ENCODE measurements at places on chromosomes 2 and 18.

DNA sequence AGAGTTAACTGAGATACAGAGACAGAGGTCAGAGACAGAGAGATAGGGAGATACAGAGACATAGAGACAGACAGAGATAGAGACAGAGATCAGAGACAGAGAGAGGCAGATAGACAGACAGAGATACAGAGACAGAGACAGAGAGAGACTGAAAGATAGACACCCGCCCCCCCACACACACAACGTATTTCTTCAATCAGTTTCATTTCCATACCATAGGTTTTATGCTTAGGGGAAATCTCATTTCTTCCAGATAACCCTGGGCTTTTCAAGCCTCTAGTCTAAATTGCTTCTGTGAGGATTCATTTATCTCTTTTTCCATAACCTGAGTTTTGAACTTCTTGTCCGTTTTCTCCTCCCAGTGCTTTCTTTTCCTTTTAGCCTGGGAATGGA is 94.6 kb downstream of the CD8B2 start:
- DNase-seq: no peak

- no peak for DNase-seq
Observed at GRCh38 chr18:68484241-68484640, 230.7 kb downstream of the TMX3 start.

GRCh38 chr2:30382995-30383394 is 64.1 kb upstream of the LCLAT1 start:
- no peak for DNase-seq

- peak; percentile 94 for DNase-seq
Observed at GRCh38 chr2:227655454-227655853, 11.2 kb upstream of the SCYGR5 start.

DNA sequence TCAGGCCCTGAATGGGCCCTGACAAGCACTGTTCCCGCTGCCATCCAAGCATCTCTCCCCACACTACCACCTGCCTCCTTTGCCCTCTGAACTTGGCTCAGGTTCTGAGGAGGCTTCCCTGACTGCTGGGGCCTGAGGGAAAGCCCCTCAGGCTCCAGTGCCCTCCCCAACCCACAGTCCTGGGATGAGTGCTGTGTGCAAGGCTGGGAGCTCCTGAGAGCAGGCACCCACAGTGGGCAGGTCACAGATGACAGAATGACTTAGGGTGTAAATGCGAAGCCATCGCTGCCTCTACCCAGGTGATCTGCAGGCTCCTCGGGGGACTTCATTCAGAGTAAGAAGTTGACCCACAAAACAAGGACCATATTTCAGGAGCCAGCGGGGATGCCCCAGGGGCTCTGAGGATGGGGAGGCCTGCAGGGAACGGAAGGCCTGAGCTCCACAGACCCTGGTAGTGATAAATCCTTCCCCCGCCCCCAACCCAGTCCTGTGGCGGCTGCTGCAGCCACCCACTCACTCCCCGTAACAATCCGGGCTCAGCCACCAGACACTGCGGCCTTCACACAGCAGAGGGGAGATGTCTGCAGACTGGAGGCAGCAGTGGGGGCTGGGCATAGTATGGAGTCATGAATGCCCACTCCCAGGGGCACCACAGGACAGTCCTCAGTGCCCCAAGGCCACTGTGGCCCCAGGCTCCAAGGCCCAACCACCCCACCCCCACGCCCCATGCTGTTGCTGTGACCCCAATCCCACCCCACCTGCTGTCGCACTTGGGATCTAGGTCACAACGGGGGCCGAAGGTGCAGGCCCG is 8.9 kb downstream of the BIN1 start:
- DNase-seq: no peak

DNA sequence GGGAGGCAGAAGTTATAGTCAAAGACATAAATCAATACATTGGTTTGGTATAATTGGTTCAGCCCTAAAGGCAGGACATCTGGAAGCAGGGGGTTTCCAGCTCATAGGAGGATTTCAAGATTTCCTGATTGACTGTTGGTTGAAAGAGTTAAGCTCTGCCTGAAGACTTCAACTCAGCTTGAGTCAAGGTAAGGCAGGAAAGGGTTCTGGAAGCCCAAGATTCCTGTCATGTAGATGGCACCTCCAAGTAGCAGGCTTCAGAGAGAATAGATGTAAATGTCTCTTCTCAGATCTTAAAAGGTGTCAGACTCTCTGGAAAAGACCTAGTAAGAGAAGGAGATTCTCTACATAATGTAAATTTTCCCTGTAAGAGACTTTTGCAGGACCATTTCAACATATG is 335.3 kb downstream of the RIT2 start:
- DNase-seq: no peak

- DNase-seq: no peak
Observed at GRCh38 chr2:218885981-218886947, 5.6 kb downstream of the WNT10A start.

GRCh38 chr2:99481527-99481926 is 8.3 kb downstream of the REV1 start:
- no peak for DNase-seq

DNA sequence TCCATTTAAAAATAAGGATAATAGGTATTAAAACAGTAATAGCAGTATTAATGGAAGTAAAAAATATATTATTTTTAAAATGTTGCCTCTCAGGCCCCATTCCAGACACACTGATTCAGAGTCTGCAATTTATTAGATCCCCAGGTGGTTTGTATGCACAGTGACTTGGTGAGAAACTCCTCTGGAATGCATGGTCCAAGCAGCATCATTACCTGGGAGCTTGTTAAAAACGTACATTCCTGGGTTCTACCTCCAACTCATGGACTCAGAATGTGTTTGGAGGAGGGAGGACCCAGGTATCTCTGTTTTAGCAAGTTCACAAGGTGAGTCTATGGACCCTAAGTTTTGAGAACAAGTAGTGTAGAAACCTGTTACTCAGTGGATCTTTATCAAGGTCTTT is 95.6 kb downstream of the ITGA4 start:
- DNase-seq: peak; percentile 15

DNA sequence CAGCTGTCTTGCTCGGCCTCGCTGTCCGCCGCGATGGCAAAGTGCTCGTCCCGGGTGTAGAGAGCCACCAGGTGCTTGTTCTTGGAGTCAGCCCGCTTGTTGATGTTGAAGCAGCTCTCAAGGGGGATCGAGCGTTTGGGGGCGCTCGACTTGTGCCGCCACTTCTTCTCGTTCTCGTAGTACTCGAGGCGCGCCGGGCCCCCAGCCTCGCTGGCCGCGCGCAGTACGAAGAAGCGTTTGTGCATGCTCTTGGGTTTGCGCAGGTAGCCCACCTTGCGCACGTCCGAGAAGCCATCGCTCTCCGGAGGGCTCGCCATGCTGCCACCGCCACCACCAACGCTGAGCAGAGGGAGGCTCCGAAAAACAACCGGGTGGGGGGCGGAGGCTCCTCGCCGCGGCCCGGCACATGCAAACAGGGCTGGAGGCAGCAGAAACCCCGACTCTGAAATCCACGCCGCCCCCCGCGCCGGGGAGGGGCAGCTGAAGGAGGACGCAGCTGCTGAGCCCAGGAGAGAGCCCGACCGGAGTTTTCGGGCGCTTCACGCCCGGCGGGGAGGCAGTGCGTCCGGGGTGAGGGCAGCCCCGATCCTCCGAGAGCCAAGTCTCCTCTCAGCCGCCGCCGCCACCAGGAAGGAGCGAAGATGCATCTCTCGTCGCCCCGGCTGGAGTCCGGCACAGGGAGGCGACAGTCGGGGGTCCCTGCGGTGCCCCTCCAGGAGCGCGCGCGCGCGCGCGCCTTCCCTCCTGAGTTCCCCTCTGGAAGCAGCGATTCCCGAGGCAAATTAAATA is 1.0 kb downstream of the IRS1 start:
- DNase-seq: no peak

DNA sequence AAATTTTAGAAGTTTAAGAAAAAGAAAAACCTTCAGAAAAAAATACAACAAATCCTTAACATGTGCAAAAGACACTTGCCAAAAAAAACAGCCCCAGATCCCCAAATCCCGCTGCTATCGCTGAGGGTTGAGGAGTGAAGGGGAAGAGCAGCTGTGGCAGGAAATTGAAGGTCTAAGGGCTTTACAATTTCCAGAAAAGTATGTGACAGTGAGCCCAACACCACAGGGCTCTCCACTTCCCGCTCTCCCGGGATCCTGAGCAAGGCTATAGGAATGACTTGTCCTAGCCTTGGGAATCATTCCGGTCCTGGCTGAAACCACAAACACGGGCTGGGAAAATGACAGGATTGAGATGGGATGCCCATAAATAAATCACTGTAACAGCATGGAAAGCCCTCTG is 191.4 kb downstream of the TMEM163 start:
- no peak for DNase-seq

DNA sequence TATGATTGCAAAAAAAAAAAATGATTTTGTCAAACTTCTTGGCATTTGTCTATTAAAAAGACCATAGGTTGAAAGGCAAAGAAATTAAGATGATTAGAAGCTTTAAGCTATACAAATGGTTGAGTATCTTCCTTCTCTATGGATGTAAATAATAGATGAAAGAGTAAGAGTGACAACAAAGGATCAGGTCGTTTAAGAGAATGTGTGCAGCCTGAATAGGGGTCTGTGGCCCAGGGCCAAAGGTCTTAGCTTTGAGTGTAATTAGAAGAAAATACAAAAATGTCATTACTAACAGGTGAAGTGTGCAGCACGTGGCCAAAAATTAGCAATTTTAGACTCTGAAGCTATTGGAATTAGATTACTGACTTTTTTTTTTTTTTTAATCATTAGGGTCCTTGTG is 122.4 kb downstream of the GREB1L start:
- DNase-seq: no peak

GRCh38 chr2:5908071-5908470 is 215.9 kb downstream of the SOX11 start:
- DNase-seq: no peak
